ENCODE measurements at places on chromosomes 13 and 19. TPM values are rescaled to one million over a fixed set of nuclear protein-coding genes. Genes with fewer than 3 reads are reported as not detected.

Gene ZNF541
- total RNA-seq: 0.26 TPM

Gene KLHL26
- 11.8 TPM for total RNA-seq

Gene CEACAM6
- 732 TPM for total RNA-seq

Gene CFAP97D2
- not detected for total RNA-seq

Gene FPR3
- 41.0 TPM for total RNA-seq

Gene RASAL3
- total RNA-seq: 19.1 TPM

Gene ACER1
- not detected for total RNA-seq

Gene CGB1
- not detected for total RNA-seq

Gene MBD3L3
- not detected for total RNA-seq

Gene NAPSA
- total RNA-seq: 1,895 TPM

Gene DAND5
- not detected for total RNA-seq

Gene TRIM28
- 199 TPM for total RNA-seq

Gene MATK
- 22.6 TPM for total RNA-seq

Gene ATP7B
- total RNA-seq: 5.8 TPM

Gene CEACAM1
- 13.1 TPM for total RNA-seq

Gene LENG9
- total RNA-seq: 7.2 TPM

Gene MPND
- 29.3 TPM for total RNA-seq

Gene IGLON5
- not detected for total RNA-seq

Gene PDX1
- total RNA-seq: not detected

Gene PCDH17
- 65.4 TPM for total RNA-seq

Gene TRPM4
- total RNA-seq: 44.3 TPM

Gene ZNF555
- total RNA-seq: 6.9 TPM

Gene DCLK1
- 4.5 TPM for total RNA-seq

Gene ATP4B
- total RNA-seq: not detected

Gene MYO1F
- 106 TPM for total RNA-seq

Gene ZMYM5
- total RNA-seq: 11.8 TPM

Gene ICAM4
- 11.1 TPM for total RNA-seq

All from upper lobe of right lung (tissue), 1 donor.